CD4-positive, alpha-beta T cell treated with Interleukin-1 beta for 1 hour (primary cell): ENCODE measurements at places on chromosomes 16 and 17.
A peak's percentile ranks its signal among the peaks of the same experiment; 100 is the strongest.

- DNase-seq = no peak
These were observed 14.6 kb upstream of the CIBAR2 start for GRCh38 chr16:85126705-85127378.

DNA sequence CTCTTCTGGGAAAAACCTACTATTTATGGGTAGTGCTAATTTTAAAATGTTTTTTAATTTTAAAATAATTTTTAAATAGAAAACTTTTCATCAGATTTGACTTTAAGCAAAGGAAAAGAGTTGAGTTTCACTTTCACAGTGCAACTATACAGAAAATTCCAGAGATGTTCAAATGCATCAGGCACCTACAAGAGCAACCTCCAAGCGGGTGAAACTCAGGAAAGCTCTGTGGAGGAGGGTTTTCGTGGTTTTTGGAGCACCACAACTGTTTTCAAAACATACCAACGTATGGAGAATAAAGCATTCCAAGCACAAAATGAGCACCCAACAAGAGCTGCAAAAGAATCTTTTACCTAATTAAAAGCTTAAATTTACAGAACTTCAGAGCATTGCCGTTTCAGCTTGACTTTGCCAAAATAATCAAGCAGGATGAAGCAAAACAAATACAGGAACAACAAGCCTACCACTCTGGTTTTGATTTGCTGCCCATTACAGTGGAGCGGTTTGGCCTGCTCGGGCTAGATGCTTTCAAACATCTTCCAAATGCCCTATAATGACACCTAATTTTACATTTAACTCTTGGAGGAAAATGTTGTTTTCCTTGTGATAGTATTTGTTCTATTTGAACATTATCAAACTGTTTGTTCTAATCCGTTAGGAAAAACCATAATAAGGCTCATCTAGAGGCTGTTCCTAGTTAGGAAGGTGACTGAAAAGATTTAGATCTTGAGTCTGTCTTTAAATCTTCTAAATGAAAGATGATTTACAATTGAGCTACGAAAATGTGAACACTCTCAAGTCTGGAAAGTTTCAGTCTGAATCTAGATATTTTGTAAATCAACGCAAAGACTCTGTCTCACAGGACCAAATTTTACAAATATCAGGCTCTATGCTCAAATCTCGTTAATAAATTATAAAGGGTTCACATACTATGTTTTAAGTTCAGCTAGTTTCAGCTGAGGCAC, 34.5 kb downstream of the NACA2 start:
- no peak for DNase-seq

DNA sequence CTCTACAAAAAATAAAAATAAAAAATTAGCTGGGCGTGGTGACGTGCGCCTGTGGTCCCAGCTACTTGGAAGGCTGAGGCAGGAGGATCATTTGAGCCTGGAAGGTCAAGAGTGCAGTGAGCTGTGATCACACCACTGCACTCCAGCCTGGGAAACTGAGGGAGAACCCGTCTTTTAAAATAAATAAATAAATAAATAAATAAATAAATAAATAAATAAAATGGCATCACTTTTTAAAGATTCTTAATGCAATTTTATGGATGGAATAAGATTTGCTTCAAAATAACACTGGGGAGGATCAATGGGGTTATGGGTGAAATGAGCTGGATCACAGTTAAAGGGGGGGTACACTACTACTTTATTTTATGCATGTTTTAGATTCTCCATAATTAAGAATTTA, 14.9 kb downstream of the GDE1 start:
- no peak for DNase-seq

- DNase-seq = no peak
These were observed 1.0 kb downstream of the RNF40 start for GRCh38 chr16:30762991-30763725.

- no peak for DNase-seq
These were observed 45.0 kb downstream of the ZNF652 start for GRCh38 chr17:49316889-49317675.

- DNase-seq = no peak
These were observed 33.6 kb upstream of the MED9 start for GRCh38 chr17:17443173-17443572.

- DNase-seq = no peak
These were observed 3.0 kb downstream of the EME1 start for GRCh38 chr17:50375858-50376538.

- DNase-seq = no peak
These were observed 11.5 kb upstream of the CNGB1 start for GRCh38 chr16:57982385-57982784.

DNA sequence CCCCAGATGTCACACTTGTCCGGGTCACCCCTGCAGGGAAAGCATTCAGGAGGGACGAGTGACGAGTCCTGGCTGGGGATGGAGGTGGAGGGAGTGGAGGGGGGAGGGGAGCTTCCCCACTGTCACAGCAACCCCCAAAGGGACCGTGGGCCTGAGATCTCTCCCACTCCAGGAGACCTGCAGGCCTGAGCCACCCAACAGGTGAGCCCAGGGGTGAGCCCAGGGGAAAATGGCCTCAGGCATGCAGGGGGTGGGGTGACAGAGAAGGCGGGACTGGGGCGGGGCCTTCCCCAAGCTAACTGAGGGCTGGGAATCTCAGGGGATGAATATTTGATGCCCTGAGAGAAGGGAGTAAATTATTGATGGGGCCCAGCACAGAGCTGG, 2.4 kb downstream of the USH1G start:
- no peak for DNase-seq

DNA sequence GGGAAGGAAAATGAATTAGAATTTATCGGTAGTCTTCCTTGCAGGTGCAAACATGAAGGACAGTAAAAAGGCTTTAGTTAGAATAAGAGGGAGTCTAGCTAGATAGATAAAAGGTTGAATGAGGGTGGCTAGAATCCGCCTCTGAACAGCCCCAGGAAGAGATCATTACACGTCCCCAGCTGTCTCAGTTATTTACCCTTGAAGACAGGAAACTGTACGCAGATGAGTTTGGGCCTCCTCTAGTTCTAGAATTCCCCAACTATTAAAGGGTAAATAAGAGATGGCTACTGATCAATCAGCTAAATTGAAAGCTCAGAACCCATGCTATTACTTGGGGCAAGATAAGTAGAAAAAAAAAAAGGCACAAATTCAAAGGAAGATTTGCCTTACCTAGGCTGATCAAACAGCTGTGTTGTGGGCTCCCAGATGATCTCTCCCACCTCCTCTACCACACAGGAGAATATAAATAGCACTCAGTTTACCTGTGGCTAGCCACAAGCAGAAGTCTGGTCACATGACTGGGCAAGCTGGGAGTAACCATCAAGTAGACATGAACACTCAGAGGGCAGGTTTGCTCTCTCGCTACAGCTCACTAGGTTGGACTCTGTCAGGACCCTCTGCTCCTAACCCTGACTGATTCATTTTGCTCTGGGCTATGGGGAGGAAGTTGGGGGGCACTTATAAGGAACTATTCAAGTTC, 17.0 kb downstream of the FAM117A start:
- DNase-seq = peak; percentile 44

GRCh38 chr16:61237884-61238485, 798.3 kb downstream of the CDH8 start:
- no peak for DNase-seq

GRCh38 chr17:10357768-10358167, 15.0 kb downstream of the MYH13 start:
- DNase-seq = peak; percentile 6

- DNase-seq = peak; percentile 64
These were observed 704.3 kb downstream of the MAF start for GRCh38 chr16:78896280-78896679.

DNA sequence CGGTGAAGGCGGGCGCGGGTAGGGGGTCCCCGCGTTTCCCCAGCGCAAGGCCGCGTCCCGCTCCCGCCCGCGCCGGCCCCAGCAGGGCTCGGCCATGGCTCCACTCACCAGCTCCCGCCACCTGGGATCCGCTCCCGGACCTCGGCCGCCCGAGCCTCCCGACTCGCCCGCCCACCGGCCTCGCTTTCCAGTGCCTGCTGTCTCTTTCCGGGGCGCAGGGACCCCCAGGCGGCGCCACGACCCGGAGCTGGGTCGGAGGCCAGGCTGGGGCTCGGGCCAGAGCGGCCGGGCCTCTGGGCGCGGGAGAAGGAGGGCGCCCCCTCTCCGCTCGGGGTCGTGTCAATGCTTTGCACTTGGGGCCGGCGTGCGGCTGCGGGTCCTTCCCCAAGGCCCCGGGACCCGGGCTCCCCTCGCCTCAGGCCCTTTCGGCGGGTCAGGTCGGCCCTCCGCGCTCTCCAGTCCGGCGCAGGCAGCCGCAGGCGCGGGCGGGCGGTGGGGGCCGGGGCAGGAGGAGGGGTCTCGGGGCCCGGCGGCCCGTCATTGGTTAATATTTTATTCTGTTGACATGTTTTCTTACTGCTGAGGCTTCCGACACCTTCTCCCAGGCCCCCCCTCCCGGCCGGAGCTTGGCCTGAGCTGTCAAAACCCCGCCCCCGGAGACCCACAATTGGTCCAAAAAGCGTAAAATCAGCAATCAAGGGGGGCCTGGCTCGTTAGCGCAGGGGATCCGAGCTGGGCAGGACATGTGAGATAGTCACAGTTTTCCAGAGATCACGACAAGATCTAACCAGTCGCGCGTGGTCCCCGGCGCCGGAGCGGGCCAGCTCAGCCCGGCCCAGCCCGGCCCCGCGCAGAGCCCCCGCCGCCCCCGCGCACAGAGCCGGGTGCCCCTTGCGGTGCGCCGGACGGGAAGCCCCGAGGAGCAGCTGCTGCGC, at the start of gene TBX2:
Gene TBX2 (plus strand): TSS at position 713 of the 935 bp plus-strand sequence. CDS start 334 bp downstream, outside the sequence.
- no peak for DNase-seq

GRCh38 chr17:33732116-33732515, 439.0 kb upstream of the ASIC2 start:
- DNase-seq = no peak

DNA sequence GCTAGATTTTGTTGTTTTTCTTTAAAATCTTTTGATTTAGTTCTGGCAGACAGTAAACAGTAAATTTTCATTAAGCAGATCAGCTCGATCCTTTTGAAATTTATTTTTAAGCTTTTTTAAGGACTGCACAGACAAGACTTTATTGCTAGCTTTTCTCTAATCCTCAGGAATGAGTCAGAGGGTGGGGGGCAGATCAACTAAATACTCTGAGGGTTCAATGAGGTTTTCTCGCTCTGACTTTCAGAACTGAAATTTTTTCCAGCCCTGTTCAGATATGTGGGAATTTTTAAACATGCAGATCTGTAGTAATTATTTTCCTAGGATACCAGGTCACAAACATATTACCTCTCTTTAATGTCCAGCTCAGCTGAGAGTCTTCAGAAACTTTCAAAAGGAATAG, 977.2 kb downstream of the CDH11 start:
- no peak for DNase-seq

- no peak for DNase-seq
These were observed 115.1 kb downstream of the CYLD start for GRCh38 chr16:50856991-50857390.

GRCh38 chr16:8945626-8946296, 17.9 kb downstream of the USP7 start:
- DNase-seq = no peak

DNA sequence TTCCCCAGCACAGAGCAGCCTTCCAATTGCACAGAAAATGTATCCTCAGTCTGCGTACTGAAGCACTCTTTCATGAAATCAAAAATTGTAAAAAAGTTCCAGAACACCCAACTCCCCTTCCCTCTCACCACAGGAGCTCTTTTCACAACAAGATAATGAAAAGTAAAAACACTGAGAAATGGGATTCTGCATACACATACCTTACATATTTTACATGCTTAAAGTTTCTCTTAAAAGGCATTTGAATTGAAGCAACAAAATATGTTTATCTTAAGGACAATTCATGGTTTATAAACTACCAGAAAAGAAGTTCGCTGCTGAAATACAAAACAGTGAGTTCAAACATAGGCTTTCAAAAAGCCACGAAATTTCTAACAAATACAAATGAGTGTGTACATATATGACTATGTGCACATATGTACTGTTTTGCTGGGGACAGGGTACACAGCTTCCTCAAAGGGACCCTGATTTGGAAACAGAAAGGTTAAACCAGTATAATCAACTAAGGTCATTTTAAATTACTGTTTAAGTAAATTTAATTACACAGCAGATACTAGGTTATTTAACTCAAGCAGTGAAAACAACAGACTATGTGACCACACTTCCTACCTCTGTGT, 33.8 kb downstream of the COG1 start:
- no peak for DNase-seq

GRCh38 chr16:58054289-58054688, 28.7 kb downstream of the MMP15 start:
- no peak for DNase-seq

DNA sequence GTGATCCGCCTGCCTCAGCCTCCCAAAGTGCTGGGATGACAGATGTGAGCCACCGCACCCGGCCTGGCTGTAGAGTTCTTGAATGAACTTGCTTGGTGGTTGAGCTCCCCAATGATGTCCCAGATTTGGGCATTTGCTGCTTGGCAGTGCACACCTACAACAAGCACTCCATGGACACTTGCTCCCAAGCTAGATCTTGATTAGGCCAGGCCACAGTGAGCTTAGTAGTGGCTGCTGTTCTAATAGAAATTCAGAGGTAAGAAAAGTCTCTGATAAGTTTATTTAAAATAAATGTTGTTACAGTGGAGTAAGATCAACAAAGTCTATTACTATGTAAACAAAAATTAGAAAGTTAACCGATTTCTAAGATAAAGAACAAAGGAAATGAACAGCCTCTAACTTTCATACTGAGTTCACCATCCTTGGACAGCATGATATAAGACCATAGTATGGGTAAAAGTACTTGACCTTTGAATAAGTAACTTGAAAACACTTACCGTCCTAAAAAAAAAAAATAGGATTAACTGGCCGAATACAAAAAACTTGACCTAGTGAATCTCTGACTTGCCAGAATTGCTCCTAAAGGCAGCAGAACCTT, 951 bp downstream of the TMED6 start:
- no peak for DNase-seq

DNA sequence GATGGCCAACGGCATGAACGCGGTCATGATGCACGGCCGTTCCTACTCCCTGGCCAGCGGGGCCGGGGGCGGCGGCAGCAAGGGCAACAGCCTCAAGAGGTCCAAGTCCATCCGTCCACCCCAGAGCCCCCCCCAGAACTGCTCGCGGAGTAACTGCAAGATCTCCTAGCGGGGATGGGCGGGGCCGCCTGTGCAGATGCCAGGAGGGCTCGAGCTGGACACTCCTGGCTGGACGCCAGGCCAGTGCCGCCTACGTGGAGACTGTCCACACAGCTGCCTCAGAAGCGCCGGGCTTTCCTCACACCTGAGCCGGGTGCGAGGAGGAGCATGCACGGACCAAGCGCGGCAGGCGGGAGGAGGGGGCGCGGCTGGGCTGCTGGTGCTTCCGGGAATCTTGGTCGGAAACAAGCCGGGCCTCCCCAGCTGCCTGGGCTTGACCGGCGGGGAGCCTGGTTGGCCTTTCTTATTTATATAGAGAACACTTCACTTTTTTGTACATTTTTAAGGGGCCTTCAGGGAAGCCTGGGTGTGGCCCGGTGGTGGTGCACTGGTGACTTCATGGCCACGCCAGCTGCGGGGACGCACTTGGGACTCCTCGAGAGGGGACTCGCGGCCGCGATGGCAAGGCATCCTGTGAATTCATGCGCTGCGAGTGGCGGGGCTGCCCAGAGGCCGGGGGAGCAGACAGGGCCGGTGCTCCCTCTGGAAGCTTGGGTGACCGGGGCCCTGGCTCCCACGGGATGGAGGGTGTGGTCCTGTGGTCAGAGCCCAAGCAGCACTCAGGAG, 3.1 kb upstream of the WFIKKN1 start:
- no peak for DNase-seq

GRCh38 chr16:66511602-66512271, 38.2 kb downstream of the TK2 start:
- peak; percentile 14 for DNase-seq

GRCh38 chr17:32319548-32319905, 22.4 kb downstream of the C17orf75 start:
- DNase-seq = peak; percentile 79

GRCh38 chr16:55876854-55877253, 1.7 kb upstream of the CES5A start:
- no peak for DNase-seq
